ENCODE measurements at places on chromosomes 6 and 20.

DNA sequence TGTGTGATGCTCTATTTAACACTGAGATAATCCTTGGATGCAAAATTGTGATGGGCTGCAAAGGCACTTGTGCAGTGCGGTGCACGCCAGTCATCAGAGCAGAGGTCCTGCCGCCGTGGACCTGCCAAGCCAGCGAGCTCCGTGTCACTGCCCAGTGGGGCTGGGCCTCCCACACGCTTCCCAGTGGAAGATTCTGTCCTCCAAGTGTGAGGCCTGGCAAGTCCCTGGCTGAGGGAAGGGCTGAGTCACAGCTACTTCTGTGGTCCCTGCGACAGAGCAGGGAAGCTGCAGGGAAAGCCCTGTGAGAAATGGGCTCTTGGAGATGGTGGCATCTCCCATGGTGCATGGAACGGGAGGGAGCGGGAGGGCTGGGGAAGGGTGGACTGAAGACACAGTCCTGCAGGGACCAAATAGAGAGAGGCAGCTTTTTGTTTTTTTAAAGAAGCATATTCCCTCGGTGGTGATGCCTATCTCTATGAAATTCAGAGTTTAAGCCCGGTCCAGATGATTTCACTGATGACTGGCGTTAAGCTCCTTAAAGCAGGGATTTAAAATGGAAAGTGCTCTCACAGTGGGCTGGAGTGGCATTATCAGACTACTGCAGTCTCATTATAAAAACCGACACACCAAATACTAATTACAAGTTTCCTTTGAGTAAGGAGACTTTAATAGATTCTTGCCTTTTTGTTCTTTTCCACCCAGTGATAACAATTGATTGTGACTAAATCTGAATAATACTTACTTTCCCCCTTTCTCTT, 413.7 kb downstream of the QKI start:
- no peak for DNase-seq

- DNase-seq: no peak
Measured at GRCh38 chr6:166525567-166525966, 60.9 kb downstream of the RAMACL start.

DNA sequence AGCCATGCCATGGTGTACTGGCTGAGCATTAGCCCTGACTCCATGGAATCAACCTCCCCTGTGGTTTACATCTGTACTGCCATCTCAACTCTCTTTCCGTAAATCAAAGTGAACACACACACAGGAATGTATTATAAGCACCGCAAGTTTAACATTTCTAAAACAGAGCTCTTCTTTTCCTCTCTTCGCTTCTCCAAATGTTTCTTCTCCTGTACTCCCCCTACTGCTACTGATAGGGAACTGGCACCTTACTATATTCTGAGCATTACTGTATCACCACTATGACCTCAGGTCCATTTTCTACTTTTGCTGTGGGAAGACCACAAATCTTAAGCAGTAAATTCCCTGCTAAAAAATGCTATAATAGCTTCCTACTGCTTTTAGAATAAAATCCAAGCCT, 101.2 kb downstream of the NUS1 start:
- no peak for DNase-seq

DNA sequence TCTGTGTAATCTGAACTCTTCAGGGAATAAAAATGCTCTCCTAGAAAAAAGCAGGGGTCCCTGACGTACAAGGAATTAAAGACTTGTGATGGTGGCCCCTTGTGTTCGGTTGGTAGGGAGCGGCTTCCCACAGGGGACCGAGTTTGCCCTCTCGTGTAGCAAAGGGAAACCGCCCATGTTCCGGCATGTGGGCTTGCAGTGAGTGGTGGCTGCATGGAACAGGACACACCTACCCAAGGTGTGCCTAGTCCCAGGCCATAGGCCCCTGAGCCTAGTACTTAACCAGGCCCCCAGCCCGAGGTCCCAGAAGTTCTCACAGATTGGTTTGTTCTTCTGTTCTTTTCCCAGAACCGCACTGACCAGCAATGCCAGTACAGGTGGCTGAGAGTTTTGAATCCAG, 15.5 kb downstream of the MYBL2 start:
- no peak for DNase-seq

GRCh38 chr20:21008951-21009350, 97.2 kb downstream of the LINC00237 start:
- no peak for DNase-seq

DNA sequence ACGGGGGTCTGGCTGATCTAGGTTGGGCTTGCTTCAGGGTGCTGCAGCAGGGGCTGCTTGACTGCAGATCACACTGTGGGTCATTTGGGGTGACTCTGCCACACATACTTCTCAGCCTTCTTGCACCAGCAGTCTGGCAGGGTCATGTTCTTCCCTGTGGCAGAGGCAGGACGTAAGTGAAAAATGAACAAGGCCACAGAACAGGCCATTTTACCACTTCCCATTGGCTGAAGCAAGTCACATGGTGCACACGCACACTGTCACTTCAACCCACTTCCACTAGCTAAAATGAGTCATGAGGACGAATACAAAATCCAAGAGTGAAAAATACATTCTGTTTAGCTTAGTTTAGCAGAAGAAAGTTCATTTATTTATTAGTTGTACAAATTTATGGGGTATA, 168.6 kb upstream of the GGTLC1 start:
- no peak for DNase-seq

- DNase-seq: no peak
Measured at GRCh38 chr6:107646176-107646575, 156.3 kb downstream of the SOBP start.

DNA sequence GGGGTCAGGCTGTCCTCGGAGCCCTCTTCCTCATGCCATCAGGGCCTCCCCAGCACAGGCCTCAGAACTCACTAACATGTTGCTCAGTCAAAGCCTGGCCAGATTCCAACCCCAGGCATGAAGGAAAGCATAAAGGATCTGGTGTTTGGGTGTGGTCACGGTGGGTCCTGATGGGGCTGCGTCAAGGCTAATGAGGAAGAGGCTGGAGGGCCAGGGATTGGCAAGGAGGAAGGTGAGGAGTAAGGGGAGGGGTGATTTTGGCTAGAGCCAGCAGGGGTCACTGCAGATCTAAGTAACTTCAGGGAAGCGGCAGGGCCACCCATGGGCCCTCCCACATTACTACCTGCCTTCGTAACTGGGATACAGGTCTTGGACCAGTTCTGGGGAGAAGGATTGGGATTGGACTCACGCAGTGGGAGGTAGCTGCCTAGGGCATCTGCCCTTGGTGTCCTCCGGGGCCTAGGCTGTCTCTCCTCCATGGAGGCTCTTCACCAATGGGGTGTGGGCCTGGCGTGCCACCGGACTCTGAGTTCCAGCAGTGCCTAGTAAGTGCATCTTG, 36.2 kb upstream of the MRPS18A start:
- peak; percentile 83 for DNase-seq

- no peak for DNase-seq
Measured at GRCh38 chr6:81808851-81809570, 56.5 kb upstream of the TENT5A start.

DNA sequence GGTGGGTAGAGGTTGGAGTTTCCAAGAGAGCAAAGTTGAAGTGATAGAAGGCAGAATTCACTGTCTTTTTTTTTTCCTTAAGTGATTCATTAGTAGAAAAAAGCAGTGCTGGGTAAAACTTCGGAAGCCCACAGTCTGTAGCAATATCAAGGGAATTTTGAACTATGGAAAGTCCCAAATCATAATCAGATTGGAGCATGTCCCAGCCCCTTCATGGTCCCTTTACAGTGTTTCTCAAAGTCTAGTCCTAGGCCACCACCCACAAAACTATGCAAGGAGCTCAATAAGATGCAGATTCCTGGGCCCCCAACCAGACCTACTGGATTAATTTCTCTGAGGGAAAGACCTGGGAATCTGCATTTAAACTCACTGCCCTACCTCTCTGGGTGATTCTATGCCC, 22.6 kb downstream of the NEDD9 start:
- no peak for DNase-seq

GRCh38 chr6:154471609-154472362, 38.7 kb downstream of the CNKSR3 start:
- DNase-seq: no peak

DNA sequence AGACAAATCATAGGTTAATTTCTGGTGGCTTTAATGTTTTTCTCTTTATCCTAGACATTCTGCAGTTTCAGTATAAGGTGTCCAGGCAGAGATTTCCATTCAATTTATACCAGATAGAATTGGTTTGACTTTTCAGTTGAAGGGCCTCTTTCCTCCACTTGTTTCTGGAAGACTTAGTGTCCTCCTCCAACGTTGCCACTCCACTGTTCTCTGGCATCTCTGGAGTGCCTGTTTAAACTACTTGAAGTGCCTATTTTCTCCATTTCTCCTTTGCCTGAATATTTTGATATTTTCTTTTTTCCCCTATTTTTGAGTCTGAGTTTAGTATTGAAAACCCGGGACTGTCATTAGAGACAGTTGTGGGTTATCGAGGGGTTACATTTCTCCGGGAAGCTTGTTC, 27.7 kb downstream of the EDN3 start:
- DNase-seq: no peak

DNA sequence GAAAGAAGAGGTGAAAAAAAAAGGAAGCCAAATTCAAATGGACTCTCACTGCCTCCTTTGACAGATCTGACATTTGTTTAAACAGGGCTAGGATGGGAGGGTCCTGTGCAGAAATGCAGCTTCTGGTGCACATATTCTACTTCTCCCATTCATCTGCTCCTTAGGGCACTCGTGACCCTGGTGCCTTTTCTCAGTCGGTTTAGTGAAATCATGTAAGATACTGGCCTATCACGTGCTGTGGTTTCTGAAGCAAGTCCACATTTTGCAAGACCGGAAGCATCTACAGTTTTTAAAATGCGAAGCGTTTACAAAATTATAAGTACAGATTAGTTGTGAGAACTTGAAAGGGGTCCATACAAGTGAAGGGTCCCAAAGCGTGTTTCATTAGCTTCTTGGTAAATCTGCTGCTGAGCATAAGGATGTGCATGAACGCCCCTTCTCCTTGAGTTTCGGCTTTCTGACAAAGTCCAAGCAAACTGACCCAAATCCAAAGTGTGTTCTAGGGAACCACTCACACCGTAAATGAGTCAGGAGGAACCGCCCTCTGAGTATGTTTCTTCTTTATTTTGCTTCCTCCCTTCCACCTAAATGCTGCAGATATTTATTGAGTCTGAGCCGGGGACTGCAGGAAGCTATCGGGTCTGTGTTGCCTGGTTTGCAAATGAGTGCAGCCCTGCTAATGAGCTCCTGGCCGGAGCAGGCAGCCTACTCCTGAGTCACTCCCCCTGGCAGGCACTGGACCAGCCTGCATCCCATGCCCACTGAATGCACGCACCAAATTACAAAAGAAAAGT, 323.8 kb upstream of the JARID2 start:
- no peak for DNase-seq

- no peak for DNase-seq
Measured at GRCh38 chr6:30615958-30616810, 859 bp downstream of the PPP1R10 start.

GRCh38 chr6:129606664-129607063, 103.3 kb downstream of the ARHGAP18 start:
- peak; percentile 16 for DNase-seq

GRCh38 chr6:95917034-95917433, 98.7 kb upstream of the FUT9 start:
- no peak for DNase-seq

GRCh38 chr20:50341880-50342637, 151.4 kb downstream of the CEBPB start:
- no peak for DNase-seq

DNA sequence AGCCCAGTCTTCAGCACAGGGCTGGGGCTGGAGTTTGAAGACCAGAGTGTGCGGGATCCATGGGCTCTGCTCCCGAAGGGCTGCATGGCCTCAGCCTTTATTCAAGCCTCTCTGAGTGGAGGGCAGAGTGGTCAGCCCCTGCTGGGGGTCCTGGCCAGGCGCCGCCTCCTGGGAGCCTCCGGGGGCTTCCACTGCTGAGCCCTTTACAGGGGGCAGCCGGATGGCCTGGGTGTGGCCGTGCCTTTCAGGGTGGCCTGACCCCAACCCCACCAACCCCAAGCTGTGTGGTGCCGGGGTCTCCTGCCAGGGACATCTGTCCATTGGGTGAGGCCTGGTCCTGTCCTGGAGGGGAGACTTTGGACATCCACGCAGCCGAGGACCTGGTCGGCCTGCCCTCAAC, 76.0 kb upstream of the SLCO4A1 start:
- DNase-seq: no peak

DNA sequence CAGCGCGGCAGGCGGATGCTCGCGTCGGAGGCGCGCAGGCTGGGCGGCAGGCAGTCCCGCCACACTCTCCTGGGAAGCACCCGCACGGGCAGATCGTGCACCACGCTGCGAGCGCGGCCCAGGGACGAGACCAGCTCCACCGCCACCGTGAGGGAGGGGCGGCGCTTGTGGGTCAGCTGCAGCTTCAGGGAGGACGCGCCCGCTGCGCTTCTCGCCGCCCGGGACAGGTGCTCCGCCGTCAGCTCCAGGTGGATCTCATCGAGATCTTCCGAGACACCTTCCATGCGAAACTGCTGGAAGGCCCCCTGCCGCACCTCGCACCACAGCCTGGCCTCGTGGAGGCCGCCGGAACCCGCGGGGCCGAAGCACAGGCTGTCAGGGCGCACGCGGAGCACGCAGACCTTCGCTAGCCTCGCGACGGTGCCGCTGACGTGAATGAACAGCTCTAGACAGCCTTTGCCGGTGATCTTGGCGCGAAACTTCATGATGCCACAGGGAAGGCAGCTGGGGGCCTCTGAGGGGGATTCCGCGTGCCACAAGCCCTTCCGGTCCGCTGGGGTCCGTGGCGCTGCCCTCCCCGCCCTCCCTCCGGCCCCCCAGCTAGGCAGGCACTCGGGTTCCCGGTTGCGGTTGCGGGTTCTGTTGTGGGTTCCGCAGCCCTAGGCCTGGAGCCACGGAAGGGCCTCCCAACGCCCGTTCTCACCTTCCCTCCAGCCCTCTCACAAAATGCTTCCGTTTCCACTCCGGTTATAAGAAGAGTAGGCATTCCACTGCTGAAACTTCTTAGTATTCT, at the start of gene HUS1B:
TSS of gene HUS1B (minus strand) at position 641 of the 793 bp plus-strand sequence. CDS start at position 485, 156 bp downstream.
- no peak for DNase-seq
